Ureter (tissue), 1 donor: ENCODE measurements at places on chromosomes 6 and 20. TPM values are rescaled to one million over a fixed set of nuclear protein-coding genes. Genes with fewer than 3 reads are reported as not detected.

Gene C6orf15
- not detected for total RNA-seq

Gene C4B
- 152 TPM for total RNA-seq

Gene EPB41L1
- total RNA-seq, result 165 TPM

Gene EPPIN
- not detected for total RNA-seq

Gene BPI
- total RNA-seq, result not detected

DNA sequence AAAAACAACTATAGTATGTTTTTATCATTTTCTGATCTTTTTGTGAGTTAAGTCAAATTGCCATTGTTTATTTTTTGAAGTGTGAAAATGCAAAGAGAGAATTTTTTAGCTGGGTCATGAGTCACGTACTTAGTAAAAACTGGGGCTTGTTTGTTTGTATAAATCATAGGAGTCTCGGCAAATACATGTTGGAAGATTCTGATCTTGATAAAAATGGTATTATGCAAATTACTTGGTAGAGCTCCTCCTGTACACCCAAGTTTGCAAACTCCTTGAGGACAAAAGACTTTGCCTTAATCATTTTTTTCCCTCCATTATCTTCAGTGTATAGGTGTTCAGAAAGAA lies 25.8 kb downstream of the TBPL1 start:
- no peak for DNase-seq

- DNase-seq, result no peak
These were observed 6.8 kb upstream of the TFAP2D start for GRCh38 chr6:50706575-50706974.

DNA sequence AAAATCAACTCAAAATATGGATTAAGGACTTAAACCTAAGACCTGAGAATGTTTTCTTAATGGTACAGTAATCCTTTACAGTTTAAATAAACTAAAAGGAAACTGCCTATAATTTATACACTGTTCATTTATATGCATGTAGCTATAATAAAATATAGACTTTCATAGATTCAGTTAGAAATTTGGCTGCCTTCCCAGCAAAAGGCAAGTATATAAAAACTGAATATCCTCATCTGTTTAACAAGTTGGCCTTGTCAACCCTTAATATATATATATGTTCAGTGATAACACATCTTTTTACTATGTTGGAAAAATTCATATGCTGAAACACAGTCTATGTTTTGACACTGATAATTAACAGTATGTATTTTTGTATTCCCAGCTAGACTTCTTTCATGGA lies 123.1 kb downstream of the GRIK2 start:
- DNase-seq, result no peak

GRCh38 chr6:105817370-105817769 lies 268.8 kb upstream of the PRDM1 start:
- no peak for DNase-seq

DNA sequence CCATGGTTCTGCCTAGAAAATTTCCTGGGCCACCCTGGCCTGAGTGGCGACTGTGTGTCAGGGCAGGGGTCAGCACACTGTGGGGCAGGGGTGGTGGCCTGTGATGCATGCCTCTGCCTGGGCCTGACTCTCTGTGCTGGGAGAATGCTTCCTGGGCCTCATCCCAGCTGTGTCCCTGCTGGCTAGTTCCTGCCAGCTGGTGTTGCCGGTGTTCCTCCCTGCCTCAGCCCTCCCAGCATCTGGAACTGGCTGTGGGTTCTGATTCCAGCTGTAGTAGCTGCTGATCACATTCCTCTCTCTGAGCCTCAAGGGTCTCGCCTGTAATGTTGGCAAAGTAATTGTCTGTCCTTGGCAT lies 101.5 kb downstream of the SYCP2 start:
- no peak for DNase-seq

DNA sequence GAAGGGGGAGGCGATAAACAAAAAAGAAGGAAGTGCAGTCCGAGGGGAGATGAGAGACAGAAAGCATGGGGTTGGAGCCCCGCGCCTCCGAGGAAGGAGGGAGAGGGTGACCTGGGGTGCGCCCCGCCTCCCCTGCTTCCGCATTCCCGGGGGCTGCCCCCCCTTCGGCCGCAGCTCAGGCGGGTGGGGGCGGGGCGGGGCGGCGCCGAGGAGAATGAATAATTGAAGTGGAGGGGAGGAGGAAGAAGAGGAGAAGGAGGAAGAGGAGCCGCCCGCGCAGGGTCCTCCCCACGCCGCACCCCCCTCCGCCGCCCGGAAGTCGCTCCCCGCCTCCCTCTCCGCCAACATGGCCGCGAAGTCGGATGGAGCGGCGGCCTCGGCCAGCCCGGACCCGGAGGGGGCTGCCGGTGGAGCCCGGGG lies at the start of gene XKR7:
Gene XKR7 (plus strand): TSS at position 322 of the 420 bp plus-strand sequence. CDS start 25 bp downstream, at position 347.
- no peak for DNase-seq

DNA sequence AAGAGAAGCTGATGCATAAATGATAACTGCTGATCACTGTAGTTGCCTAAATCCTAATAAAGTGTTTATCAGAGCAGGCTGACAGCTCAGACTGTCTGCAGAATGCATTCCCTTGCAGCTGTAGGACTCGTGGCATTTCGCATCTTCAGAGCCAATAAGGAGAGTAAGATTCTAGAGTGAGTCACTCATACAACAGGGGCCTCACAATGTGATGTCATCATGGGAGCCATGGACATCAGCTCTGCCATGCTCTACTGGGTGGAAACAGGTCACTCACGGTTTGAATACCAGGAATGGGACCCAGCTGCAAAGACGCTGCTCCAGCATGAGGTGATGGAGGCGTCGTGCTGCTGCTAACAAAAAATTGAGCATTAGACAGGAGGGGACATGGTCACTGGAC lies 7.4 kb downstream of the FAM209B start:
- no peak for DNase-seq

DNA sequence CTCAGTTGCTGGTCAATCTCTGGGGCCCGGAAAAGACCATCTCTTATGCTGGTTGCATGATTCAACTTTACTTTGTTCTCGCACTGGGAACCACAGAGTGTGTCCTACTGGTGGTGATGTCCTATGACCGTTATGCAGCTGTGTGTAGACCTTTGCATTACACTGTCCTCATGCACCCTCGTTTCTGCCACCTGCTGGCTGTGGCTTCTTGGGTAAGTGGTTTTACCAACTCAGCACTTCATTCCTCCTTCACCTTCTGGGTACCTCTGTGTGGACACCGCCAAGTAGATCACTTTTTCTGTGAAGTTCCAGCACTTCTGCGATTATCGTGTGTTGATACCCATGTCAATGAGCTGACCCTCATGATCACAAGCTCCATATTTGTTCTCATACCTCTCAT lies 4.3 kb downstream of the OR2J3 start:
- no peak for DNase-seq
